ENCODE measurements at places on chromosomes 16 and 17. TPM values are rescaled to one million over a fixed set of nuclear protein-coding genes. Genes with fewer than 3 reads are reported as not detected.

The TSNAXIP1 gene
- 0.03 TPM for total RNA-seq

The ZNF207 gene
- total RNA-seq: 168 TPM

The ATAD5 gene
- total RNA-seq: 7.7 TPM

GRCh38 chr17:67441052-67441895, 64.2 kb downstream of the PITPNC1 start:
- DNase-seq: peak; percentile 76

GRCh38 chr17:66400698-66401097, 98.3 kb downstream of the PRKCA start:
- no peak for DNase-seq

DNA sequence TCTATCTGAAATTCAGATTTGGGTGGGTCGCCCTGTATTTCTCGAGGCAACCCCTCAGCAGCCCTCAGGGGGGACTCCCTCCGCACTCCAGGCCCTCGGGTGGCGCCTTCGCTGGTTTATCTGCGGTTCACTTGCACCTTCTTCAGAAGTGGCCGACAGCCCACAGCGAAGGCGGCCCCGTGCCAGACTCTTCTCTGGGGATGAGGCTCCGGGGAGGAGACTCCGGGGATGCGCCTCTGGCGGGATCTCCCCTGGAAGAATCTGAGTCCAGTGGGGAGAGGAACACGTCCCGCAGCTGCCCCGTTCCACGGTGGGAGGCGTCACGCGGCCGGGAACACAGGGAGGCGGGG, 63.9 kb upstream of the DNAJA2 start:
- DNase-seq: no peak

All from SJSA1 (cell line).